NCI-H2081 (cell line): ENCODE measurements at places on chromosomes 7 and 10.

DNA sequence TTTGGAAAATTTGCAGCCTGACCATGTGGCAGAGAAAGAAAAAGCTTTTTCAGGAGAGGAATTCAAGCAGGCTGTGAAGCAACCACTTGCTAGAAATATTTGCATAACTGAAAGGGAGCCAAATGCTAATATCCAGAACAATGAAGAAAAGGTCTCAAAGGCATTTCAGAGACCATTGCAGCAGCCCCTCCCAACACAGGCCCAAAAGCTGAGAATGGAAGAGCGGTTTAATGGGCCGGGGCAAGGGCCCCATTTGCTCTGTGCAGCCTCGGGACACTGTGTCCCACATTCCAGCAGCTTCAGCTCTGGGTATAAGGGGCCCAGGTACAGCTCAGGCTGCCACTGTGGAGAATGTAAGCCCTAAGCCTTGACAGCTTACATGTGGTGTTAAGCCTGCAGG, 918.1 kb upstream of the POT1 start:
- no peak for DNase-seq

DNA sequence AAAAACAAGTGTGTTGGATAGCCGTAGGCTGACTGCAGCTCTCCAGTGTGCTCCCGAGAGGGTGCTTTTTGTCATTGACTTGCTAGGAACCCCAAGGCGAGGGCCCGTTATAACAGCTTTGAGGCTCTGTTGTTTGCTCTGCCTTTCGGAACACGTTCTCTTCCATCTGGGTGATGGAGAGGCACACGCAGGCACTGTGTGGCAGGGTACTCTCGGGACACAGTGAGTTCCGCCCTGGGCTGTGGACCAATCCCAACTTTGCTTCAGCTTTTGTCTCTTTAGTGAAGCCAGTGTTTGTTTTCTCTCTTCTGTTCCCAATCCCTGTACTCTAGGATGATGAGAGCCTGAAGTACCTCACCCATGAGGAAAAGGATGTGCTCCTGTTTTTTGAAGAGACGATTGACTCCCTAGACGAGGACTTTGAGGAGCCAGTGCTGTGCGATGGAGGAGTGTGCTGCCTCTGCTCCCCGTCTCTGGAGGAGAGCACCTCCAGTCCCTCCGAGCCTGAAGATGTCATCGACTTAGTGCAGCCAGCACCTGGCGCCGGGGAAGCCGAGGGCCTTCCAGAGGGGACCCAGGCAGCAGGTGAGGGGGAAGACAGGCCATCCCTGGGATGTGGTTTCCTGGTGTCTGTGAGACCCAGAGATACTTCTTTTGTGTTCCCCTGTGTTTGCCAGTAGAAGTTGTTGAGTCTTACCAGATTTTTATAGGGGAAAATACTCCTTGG, 43.2 kb downstream of the PROSER2 start:
- DNase-seq: no peak

GRCh38 chr10:15585303-15585715, 134.4 kb downstream of the ITGA8 start:
- peak; percentile 47 for DNase-seq

DNA sequence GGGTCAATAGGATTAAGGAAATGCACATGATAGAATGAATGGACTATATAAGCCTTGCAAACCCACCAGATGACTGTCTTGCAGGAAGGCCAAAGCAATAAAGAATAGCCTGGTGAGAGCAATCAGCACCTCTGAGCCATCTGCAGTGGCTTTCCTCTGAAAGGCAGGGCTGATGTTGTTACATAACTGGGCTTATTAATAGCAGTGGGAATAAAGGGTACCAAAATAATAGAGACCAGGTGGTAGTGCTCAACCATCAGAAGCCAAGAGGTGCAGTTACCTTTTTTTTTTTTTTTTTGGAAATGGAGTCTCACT, 16.8 kb upstream of the VPS26A start:
- no peak for DNase-seq

DNA sequence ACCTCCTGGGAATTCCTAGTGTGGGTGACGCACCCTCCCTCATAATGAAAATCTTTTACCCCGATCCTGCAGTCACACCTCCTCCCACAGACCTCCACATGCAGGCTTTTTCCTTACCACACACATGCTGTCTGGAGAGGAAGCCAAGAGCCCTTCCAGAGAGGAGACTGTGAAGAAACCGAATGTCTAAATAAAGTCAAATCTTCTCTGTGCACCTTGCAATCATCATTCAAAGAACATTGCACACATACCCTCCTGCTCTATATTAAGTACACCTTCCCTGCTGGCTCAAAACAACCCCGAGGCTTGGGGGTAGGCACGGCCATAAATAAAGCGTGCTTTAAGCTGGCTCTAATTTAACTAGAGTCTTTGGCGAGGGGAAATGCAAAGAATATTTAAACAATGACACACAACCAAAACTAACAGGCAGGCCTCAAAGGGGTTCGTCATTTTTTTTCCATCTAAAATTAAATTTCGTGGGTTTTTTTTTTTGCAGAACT, 34.9 kb downstream of the CALML3 start:
- DNase-seq: no peak

- DNase-seq: no peak
Measured at GRCh38 chr10:124983321-124983720, 41.4 kb downstream of the ZRANB1 start.

DNA sequence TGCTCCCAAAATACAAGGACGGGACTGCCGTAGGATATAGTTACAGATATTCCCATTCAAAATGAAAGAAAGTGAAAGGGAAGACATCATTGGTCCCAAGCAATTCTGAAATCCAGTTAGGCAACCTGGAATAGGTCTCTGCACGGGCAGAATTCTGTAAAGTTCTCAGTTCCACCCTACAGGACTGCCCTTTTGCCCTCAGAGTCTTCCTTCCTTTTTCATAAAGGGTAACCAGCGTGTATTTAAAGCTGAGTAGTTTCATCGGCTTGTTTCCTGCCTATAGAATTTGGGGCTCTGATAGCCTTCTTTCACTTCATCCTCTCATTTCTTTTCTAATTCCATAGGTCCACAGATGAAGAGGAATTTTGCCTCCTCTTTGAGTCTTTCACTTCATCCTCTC, 20.0 kb downstream of the COPG2 start:
- no peak for DNase-seq

DNA sequence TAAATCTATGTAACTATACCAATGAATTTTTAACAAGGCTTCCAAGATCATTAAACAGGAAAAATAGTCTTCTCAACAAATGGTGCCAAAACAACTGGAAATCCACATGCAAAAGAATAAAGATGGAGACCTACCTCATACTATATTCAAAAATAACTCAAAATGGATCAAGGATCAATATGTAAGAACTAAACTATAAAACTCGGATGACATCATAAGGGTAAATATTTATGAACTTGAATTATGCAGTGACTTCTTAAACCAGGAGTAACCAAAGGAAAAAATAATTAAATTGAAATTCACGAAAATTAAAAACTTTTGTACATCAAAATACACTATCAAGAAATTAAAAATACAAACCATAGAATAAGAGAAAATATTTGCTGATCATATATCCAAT, 728.7 kb upstream of the GHITM start:
- no peak for DNase-seq

DNA sequence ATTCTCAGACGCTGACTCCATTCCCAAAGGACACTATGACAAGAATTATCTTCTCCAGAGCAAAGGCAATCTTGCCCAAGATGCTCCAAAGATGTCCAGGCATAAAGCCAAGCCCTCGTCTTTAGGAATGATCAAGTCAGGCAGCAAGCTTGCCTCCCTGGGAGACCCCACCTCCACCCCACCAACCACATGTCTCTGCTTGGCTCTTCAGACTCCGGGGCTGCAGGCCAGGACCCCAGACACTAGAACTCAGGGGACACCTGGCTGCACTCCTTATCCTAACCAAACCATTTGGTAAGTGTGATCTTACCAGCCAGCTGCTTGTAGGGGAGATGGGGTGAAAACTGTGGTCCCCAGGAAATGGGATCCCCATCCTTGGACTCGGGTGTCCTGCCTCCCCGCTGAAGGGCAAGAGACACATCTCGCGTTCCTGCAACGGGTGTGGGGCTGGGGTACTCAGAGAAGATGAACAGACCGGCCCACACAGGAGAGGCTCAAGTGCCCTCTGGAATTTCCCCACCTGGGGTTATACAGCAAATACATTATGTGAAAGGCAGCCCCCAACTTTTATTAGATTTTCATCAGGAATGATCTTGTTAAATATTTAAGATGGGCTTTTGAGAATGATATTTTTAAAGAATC, 55.7 kb downstream of the INSIG1 start:
- no peak for DNase-seq

GRCh38 chr10:110260746-110261477, 43.8 kb downstream of the SMNDC1 start:
- DNase-seq: no peak

DNA sequence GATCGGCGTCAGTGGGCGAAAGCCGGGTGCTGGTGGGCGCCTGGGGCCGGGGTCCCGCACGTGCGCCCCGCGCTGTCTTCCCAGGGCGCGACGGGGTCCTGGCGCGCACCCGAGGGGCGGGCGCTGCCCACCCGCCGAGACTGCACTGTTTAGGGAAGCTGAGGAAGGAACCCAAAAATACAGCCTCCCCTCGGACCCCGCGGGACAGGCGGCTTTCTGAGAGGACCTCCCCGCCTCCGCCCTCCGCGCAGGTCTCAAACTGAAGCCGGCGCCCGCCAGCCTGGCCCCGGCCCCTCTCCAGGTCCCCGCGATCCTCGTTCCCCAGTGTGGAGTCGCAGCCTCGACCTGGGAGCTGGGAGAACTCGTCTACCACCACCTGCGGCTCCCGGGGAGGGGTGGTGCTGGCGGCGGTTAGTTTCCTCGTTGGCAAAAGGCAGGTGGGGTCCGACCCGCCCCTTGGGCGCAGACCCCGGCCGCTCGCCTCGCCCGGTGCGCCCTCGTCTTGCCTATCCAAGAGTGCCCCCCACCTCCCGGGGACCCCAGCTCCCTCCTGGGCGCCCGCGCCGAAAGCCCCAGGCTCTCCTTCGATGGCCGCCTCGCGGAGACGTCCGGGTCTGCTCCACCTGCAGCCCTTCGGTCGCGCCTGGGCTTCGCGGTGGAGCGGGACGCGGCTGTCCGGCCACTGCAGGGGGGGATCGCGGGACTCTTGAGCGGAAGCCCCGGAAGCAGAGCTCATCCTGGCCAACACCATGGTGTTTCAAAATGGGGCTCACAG, 1.1 kb downstream of the EGFR start:
- DNase-seq: no peak

- peak; percentile 24 for DNase-seq
Measured at GRCh38 chr7:104127204-104127603, 80.6 kb downstream of the ORC5 start.

- no peak for DNase-seq
Measured at GRCh38 chr10:15636446-15636845, 83.3 kb downstream of the ITGA8 start.
